GF-D8 (cell line): ENCODE measurements at places on chromosomes 7 and 10.

GRCh38 chr7:127673902-127674301 is 21.9 kb downstream of the SND1 start:
- DNase-seq: no peak

DNA sequence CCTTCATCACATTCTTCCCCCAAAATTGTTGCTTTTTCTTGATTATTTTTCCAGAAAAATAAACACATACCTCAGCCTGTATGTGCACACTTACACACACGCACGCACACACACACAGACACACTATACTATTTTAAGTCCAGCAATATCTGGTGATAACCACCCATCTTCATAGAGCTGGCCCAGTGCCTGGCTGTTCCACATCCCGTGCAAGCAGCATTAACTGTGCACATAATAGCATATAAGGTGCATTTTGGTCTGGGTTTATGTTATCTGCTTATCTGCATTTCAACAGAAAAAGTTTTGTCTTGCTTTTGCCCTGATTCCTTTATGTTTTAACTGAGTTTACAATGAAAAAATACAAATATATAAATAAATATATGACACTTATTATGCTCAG is 143.1 kb upstream of the KLF6 start:
- DNase-seq: no peak

DNA sequence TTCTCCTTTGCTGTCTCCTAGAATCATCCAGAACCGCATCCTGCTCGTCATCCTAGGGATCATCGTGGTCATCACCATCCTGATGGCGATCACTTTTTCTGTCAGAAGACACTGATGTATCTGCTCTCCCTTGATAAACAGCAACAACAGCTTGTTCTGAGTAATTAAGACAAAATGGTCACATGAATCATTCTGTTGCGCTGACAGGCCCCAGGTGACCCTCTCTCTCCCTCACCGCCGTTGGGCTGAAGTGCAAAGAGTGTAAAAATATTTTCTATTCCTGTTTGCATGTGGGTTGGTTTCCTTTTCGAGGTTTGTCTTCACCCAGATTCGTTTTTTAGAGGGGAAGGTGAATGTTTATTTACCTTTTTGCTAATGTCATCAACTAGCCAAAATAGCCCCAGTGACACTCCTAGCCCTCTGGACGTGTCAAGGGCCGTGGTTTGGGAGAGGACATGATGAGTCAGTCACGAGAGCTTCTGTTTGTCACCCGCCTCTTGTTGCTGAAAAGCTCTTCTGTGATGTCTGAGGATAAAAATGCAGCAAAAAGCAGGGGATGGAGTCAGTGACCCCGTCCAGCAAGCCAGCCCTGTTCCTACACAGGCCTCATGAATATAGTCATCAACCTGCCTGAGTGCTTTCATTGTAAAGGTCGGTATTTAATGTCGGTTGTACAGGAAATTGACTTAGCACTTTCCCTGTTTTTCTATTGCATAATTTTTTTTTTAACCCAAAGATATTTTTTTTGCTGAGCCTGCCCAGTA is 134.6 kb upstream of the TCF7L2 start:
- no peak for DNase-seq

GRCh38 chr7:133395551-133395950 is 142.7 kb downstream of the EXOC4 start:
- no peak for DNase-seq

DNA sequence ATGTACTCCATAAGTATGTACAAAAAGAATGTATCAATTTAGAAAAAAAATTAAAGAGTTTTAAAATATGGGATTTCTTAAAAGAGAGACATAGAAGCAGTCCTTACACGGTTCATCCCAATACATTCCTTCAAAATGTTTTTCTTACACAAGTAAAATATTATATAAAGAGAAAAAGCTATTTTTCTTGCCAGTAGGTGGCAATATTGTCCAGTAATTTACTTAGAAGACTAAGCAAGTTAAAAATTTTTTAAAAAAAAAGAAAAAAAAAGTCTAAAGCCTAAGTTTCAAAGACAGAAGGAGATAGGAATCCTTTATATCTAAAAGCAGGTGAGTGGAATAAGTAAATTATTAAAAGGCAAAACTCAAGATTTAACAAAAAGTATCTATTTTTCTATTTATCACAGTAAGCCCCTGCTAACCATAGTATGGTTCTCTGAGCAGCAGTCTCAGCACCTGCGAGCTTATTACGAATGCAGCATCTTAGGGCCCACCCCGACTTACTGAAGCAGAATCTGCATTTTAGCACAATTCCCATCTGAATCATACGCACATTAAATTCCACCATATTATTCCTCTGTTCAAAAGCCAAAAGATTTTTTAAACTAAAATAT is 240.6 kb downstream of the DGKI start:
- DNase-seq: no peak

- DNase-seq: no peak
Measured at GRCh38 chr7:159240962-159241361, 96.3 kb upstream of the VIPR2 start.

GRCh38 chr10:13016426-13016825 is 14.9 kb upstream of the CCDC3 start:
- DNase-seq: no peak

DNA sequence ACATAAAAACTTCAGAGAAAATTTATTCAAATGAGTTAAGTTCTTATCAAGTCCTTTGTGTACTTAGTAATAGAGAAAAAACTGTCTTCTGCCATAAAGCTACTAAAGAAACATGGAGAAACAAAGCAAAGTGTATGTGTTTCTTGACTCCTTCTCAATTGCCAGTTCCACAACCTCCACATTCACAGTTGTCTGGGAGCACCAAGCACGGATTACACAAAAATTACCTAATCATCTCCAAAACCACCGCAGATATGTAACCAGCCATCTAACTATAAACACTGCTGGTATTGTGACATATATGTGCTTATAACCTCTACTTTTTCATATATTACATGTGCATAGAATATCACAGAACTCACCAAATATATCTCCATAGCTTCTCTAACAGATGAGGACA is 23.1 kb downstream of the MAGI2 start:
- no peak for DNase-seq

GRCh38 chr7:26279405-26279804 is 12.3 kb upstream of the SNX10 start:
- no peak for DNase-seq
